ENCODE measurements at places on chromosomes 3 and 15.

- DNase-seq = no peak
Measured at GRCh38 chr3:12239301-12239700, 49.6 kb upstream of the PPARG start.

DNA sequence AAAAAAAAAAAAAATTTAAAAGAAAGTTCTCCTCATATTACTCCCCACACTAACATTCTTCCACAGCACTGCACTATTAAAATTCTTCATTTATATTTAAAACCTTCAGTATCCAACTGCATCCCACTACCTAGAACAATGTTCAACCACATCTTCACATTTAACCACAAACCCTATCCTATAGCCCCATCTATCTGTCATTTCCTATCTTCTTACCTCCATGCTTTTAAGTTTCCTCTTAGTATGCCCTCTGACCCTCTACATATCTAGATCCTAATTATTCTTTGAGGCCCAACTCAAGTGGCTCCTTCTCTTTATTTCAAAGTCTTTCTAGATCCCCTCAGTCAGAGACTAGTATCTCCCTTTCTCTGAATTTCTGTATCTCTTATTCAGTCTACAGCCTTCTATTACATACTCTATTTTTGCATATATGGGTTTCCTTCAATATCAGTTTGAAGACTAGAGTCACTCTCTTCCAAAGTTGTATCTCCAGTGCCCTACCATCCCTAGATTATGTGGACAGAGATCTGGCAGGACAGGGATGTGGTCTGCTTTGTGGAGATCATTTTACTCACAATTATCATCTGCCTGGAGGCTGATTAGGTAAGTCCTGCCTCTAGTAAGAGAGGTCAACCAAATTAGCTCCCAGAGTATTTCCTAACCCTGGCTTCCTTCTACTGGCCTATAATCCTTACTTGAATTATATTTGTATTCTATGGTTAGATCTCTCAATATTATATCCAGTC, 1.4 kb downstream of the CIAO2A start:
- DNase-seq = no peak

GRCh38 chr3:117278424-117279190, 569.0 kb downstream of the TUSC7 start:
- no peak for DNase-seq

- no peak for DNase-seq
Measured at GRCh38 chr3:149575213-149575960, 82.4 kb downstream of the WWTR1 start.

- no peak for DNase-seq
Measured at GRCh38 chr3:52106951-52107611, 47.1 kb downstream of the POC1A start.

GRCh38 chr15:74870436-74871215, 2.5 kb downstream of the SCAMP2 start:
- DNase-seq = no peak

GRCh38 chr15:64851503-64851840, 9.8 kb downstream of the PLEKHO2 start:
- no peak for DNase-seq
